Suprapubic skin (tissue), 4 donors: ENCODE measurements at places on chromosomes 13 and 19.
A peak's percentile ranks its signal among the peaks of the same experiment; 100 is the strongest.

DNA sequence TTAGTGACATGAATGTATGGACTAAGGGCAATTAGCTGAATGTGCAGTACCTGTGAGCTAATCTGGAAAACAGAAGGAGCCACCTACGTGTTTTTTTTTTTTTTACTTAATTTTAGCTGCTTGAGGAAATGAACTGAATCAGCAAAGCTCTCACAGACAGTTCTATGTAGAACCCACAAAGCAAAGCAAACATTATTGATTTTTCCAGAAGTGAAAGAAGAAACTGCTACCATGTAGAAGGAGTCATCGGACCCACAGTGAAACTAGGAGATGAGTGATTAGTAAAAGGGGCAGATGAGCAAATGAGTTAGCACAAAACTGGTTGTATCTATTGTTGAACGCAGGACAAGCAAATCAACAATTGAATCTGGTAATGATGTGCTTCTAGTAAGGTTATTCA lies 94.1 kb upstream of the SLC7A1 start:
- DNase-seq: no peak

DNA sequence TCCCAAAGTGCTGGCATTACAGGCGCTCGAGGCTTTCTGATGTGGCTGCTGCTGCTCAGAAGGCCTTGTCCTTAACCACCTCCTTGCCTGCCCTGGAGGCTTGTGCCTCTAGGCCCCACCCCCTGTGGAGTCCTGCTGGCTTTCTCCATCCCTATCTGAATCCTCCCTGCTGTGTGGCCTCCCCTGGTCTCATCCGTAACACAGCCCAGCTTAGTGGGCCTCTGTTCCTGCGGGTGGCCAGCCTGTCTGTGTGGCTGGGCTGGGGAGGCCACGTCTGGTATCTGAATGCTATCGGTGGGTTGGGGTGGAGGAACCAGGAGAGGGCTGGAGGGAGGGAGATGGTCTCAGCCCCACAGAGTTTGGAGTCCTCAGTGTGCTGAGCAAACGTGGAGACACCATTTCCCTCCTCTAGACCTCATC lies 4.7 kb downstream of the RPL28 start:
- no peak for DNase-seq

- no peak for DNase-seq
Measured at GRCh38 chr13:23146006-23146405, 34.8 kb upstream of the SGCG start.

GRCh38 chr13:43786766-43787517 lies at the start of gene ENOX1:
ENOX1 (minus strand) TSS chr13:43786972.
- DNase-seq: peak; percentile 65

DNA sequence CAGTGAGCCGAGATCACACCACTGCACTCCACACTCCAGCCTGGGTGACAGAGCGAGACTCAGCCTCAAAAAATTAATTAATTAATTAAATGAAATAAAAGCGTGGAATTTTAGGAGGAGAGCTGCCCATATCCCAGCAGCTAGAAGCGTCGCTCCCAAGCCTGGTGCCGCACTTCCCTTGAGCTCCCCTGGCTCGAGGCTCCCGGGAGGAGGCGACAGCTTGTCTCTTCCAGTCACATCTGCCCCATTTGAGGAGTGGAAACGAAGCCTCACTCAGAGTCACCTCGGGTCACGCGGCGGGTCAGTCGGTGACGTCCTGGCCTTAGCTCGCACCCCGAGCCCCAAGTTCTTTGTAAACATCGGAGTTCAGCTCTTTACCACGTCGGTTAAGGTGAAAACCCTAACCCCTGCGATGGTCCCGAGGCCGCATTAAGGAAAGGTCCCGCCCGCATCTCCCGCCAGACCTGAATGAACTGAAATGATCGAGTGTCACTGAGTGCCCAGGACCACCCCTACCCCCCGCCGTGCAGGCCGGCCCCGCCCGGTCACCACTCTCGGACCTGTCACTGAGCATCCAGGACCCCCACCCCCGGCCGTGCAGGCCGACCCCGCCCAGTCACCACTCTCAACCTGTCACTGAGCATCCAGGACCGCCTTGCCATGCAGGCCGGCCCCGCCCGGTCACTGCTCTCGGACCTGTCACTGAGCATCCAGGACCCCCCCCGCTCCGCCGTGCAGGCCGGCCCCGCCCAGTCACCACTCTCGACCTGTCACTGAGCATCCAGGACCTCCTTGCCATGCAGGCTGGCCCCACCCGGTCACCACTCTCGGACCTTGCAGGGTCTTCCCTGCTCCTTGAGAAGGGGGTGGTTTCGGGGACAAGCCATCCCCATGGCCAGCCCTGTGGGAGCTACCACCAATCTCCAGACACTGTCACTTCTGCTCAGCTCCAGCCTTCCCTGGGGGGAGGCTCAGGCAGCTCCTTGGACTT lies 176.9 kb downstream of the KDM4B start:
- no peak for DNase-seq
